Stimulated activated effector memory CD8-positive, alpha-beta T cell treated with anti-CD3 and anti-CD28 coated beads, Interleukin-12 subunit alpha, Interleukin-12 subunit beta, amount 100 ng/mL, for 72 hours (primary cell): ENCODE measurements at places on chromosomes 6 and 20.

DNA sequence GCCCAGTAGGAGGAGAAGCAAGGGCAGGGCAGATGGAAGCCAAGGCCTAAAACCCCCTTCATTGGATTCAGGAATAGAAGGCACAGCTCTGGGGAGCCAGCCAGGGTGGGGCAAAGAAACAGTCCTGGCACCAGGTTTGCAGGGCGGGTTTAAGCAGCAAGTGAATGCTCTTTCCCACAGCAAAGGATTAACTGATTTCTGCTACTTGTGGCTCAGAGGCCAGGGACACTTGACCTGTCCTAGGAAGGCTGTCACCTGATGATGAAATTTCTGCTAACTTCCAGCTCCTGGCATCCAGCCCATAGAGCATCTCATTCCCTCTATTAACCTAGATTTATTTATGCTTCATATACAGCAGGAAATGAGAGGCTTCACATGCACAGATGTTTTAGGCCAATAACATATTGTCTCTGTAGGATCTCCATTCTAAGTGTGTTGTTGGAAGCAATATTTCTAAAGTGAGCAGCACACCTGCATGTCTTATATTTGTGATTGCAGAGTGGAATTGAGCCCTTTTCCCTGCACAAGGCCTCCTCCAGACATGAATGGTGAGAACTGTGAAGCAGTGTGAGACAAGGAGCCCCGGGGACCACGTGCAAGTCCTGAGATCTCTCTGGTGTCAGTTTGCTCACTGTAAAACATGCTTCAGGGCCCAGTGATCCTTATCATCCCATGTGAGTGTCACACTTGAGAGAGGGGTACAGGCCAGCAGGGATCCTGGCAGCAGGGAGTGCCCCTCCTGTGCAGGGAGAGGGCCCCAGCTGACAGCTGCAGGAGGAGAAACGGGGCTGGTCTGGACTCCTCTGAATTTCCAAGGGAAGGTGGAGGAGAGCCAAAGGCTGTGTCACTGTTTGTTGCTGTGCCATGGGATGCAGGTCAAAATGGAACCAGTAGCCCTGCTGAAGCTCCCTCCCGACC, 41.1 kb upstream of the CST5 start:
- no peak for DNase-seq

DNA sequence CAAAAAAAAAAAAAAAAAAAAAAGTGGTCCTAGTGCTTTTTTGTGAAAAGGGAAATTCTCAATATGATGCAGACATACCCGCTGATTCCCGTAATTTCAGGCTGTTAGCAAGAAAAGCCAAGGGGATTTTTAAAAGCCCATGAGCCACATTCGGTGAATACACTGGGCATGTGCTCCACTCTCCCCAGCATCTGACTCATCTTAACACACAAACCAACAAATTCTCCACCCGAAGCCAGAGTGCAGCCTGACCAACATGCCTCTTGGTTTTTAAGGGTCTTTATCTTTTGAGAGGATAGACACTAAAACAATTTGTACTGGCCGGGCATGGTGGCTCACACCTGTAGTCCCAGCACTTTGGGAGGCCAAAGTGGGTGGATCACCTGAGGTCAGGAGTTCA, 45.5 kb upstream of the CD83 start:
- DNase-seq: no peak

DNA sequence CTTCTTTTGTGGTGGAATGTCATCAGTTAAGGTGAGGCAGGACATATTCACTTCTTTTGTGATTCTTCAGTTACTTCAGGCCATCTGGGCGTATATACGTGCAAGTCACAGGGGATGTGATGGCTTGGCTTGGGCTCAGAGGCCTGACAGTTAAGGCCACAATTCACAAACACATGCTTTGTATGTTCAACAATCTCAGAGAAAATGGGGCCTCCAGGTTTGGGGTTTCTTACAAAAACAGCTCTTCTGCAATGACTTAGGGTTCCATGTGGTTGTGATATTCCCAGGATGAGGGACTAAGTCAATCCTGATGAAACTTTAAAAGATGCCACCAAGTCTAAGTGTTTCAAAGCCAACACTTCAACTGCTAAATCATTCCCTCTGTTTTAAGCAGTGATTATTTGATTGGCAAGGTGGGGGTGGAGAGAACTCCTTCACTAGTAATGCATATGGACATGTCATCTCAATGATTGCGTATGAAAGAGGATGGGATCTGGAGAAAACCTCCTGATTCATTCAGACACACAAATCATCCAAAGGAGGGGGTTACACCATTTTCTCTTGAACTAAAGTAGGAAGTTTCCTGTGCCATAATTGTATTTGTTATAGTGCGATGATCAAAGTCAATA, 41.7 kb upstream of the HEY2 start:
- DNase-seq: no peak

GRCh38 chr6:151387175-151387970, 4.0 kb downstream of the ZBTB2 start:
- no peak for DNase-seq

- DNase-seq: no peak
Observed at GRCh38 chr6:74753883-74754600, 451.8 kb downstream of the COL12A1 start.

GRCh38 chr6:153012856-153013255, 10.3 kb upstream of the MTRF1L start:
- no peak for DNase-seq

- no peak for DNase-seq
Observed at GRCh38 chr6:123430970-123431369, 205.8 kb downstream of the TRDN start.

- DNase-seq: no peak
Observed at GRCh38 chr6:106789428-106790148, 160.2 kb downstream of the QRSL1 start.

- no peak for DNase-seq
Observed at GRCh38 chr20:53660078-53660909, 66.7 kb upstream of the ZNF217 start.

DNA sequence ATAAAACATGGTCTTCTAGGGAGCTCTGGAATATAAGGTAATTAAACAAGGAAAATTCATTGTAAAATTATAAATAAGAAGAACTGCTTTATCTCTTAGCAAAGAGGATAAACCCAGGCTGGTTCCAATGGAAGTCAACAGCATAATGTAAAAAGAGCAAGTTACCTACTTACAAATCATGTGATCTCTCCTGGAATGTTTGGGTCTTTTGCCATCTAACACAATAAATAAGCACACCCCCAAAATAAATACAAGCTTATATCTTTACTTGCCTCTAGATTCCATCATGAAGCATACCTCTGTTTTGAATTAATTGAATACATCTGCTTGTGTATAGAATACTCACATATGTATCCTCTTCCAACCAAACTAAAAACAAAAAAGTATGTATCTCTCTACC, 2.5 kb upstream of the PHACTR1 start:
- no peak for DNase-seq

GRCh38 chr20:58352468-58352867, 36.6 kb upstream of the VAPB start:
- DNase-seq: peak; percentile 5

- DNase-seq: no peak
Observed at GRCh38 chr20:24977797-24978196, 14.8 kb downstream of the APMAP start.

GRCh38 chr6:137039010-137039409, 5.8 kb downstream of the IL20RA start:
- DNase-seq: no peak
